ENCODE measurements at places on chromosomes 16 and 17. TPM values are rescaled to one million over a fixed set of nuclear protein-coding genes. Genes with fewer than 3 reads are reported as not detected.

Gene GAST
- not detected for total RNA-seq

Gene KCNJ18
- not detected for total RNA-seq

Gene GLIS2
- 6.7 TPM for total RNA-seq

Gene ALDH3A2
- 17.4 TPM for total RNA-seq

Gene TBC1D3I
- not detected for total RNA-seq

Gene AP2B1
- 104 TPM for total RNA-seq

Gene B9D1
- total RNA-seq = 49.8 TPM

Gene TNFSF12
- total RNA-seq = 36.5 TPM

Gene SLC16A6
- total RNA-seq = 0.29 TPM

Gene SOX15
- total RNA-seq = not detected

Gene HSF5
- not detected for total RNA-seq
